ENCODE measurements at places on chromosomes 5 and 9. TPM values are rescaled to one million over a fixed set of nuclear protein-coding genes. Genes with fewer than 3 reads are reported as not detected.

MEIKIN gene
- polyA plus RNA-seq: not detected

EPB41L4B gene
- 17.4 TPM for polyA plus RNA-seq

GRCh38 chr5:65078331-65078730 lies 309.6 kb downstream of the CWC27 start:
- DNase-seq: no peak

DOCK8 gene
- 15.2 TPM for polyA plus RNA-seq

CNTLN gene
- 14.4 TPM for polyA plus RNA-seq

ADRB2 gene
- 0.27 TPM for polyA plus RNA-seq

GRCh38 chr5:56817263-56818014 lies 2.1 kb downstream of the MAP3K1 start:
- peak; percentile 24 for DNase-seq

GRCh38 chr9:113465599-113466140 lies 2.1 kb downstream of the RGS3 start:
- DNase-seq: no peak

SPEF2 gene
- 80.3 TPM for polyA plus RNA-seq

PRDM9 gene
- 0.15 TPM for polyA plus RNA-seq

PCDHGA11 gene
- 5.1 TPM for polyA plus RNA-seq

- DNase-seq: no peak
Observed at GRCh38 chr5:168415971-168416370, 70.3 kb upstream of the RARS1 start.

DNA sequence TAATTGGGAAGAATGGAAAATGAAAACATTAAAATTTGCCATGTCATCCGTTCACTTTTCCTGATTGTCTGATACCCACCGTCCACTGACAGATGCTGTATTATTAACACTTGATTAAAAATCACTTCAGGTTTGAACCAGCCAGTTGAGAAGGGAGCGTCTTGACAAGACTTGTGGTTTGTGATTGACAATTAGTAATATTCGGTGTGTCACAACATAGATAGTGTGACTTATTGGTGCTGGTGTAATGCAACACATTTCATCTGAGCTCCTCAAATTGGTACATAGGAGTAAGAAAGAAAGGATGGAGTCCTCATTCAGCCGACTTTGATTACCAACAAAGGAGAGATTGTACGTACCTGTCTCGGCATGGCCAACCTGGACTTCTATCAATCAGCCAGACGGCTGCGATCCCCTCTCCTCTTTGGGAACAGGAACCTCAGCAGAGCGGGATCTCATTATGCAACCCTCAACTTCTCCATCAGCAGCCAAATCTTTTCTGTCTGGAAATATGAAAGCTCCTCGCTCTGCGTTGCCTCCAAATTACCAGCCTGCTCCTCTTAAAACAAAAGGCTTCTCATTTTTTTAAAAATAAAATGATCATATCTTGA lies 211.7 kb upstream of the MVB12B start:
- no peak for DNase-seq

DNA sequence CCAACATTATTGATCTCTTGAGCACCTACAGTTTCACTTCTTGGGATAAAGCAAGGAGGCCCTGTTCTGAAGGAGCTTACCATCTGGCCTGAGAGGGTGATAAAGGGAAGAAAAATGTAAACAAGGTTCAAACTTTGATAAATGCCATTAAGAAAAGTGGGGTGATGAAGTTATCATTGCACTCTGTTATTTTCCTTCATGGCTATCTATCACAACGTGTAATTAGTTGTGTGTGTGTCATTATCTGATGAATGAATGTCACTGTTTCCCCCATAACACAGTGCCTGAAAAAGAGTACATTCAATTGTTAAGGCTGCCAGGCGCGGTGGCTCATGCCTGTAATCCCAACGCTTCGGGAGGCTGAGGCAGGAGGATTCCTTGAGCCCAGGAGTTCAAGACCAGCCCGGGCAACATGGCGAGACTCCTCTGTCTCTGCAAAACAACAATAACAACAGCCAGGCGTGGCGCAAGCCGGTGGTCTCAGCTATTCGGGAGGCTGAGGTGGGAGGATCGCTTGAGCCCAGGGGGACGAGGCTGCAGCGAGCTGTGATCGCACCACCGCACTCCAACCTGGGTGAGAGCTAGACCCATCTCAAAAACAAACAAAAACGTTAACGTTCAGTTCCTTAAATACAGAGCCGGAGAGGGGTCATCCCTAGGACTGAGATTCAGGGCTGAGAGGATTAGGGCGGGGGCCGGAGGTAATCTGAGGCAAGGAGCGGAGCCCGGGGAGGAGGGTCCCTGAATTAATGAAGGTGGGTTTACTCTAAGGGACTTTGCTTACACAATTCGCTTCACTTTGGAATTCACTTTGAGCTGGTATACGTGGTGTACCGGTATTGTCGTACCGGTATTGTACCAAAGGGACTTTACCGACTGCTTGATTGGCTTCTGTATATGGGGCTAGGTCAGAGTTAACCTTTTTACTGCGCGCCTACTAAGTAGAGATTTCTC lies 917 bp downstream of the NHP2 start:
- no peak for DNase-seq

DNA sequence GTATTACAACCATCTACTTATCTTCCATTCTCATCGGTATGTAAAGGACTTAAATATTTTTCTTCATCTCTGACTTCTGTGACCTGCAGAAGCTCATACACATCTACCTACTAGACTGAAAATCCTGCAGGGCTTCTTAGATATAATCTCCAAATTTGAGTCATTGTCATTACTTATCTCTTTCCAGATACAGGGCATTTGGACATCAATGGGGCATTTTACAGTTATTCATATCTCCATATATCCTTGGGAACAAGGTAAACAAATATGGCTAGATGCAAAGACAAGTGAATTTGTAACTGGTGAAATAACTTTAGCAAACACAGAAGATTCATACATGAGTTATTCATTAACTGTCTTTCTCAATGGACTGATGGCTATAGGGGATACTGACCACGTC lies 37.7 kb upstream of the IL7R start:
- DNase-seq: no peak

- no peak for DNase-seq
Observed at GRCh38 chr5:56302027-56302426, 68.9 kb upstream of the ANKRD55 start.

DNA sequence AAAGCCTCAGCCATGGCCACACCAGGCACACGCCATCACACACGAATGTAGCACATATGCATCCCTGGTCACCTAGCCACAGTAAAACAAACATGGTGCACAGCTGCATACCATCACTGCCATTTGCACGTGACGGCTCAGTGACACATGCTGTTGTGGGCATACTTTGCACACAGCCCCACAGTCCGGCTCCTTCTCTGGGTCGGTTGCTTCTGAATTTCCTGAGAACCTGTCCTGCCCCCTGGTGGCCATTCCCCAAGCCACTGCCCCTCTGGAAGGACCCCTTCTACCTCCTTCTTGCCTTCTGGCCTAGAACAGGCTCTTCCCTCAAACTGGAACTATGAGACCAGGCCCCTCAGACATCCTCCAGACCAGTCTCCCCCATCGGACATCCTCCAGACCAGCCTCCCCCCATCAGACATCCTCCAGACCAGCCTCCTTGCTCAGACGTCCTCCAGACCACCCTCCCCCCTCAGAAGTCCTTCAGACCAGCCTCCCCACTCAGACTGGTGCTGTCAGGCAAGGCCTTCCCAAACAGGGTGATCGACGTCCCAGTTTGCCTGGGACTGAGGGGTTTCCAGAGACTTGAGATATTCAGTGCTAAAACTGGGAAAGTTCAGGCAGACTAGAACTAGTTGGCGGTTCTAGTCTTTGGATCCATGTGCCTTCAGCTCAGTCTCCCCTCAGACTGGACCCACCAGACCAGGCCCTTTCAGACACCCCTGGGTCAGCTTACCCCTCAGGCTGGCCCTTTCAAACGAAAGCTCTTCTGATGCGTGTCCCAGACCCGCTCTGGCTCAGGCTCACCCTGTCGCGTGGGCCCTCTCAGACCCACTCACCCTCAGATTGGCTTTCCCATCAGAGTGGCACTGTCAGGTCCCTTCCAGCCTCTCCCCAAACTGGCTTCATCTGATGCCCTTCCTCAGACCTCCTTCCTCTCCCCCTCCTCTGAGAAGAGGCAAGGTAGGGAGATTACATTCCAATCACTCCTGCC lies 24.3 kb upstream of the ENHO start:
- DNase-seq: peak; percentile 57

Measured in left kidney (tissue), 8 donors.